ENCODE measurements at places on chromosomes 7 and 10.

- no peak for DNase-seq
Measured at GRCh38 chr7:69892790-69893189, 294.5 kb downstream of the AUTS2 start.

GRCh38 chr10:33780961-33781360 is 446.5 kb upstream of the NRP1 start:
- no peak for DNase-seq

GRCh38 chr7:18866359-18867036 is 250.9 kb downstream of the TWIST1 start:
- no peak for DNase-seq

DNA sequence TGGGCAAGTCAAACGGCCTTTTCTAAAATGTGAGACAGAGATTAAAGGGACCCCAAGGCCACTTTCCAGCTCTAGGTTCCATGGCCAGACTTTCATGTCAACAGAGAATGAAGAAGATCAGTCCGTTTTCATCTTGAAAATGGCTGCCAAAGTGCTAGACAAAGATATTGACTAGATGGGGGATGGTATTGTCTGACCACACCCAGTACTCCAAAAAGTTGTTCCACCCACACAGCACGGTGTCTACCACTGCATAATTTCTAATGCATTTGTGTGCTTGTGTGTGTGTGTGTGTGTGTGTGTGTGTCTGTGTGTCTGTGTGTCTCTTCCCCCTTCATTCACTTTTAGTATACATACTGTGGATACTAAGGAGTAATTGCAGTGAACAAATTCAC is 1.3 kb downstream of the COL1A2 start:
- DNase-seq, result no peak

- no peak for DNase-seq
Measured at GRCh38 chr10:130015075-130015695, 51.1 kb upstream of the EBF3 start.

GRCh38 chr10:100267239-100268104 is at the start of gene CWF19L1:
Gene CWF19L1 (minus strand): TSS chr10:100267638. CDS start chr10:100267593, 45 bp downstream.
- DNase-seq, result peak; percentile 70

- DNase-seq, result no peak
Measured at GRCh38 chr10:30172673-30173072, 113.3 kb upstream of the JCAD start.

DNA sequence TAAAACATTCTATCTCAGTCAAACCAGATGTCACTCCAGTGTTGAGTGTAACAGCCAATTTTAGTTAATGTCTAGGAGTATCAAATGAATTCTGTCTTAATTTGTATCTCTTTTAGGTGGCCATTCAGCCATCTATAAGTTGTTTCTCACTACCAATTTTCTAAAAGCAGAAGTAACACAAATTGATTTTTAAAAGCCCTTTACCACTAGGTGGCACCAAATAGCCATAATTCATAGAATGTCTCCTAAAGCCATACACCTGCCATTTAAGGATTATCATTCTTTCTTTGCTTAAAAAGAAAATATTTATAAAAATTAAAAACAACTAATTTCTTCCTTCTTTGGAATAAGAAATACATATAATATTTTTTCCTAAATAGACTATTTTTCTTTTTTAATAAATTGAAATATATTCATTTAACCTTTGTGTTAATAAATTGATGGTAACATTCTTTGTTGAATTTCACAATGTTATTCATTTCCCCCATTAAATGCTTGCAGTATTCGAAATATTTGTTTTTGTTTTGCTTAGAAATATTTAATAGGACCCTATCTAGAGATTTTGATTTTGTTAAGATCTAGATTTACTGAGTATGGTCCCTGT is 107.8 kb upstream of the PPP1R3A start:
- peak; percentile 53 for DNase-seq

- DNase-seq, result no peak
Measured at GRCh38 chr7:32928785-32929298, 28.4 kb upstream of the FKBP9 start.

DNA sequence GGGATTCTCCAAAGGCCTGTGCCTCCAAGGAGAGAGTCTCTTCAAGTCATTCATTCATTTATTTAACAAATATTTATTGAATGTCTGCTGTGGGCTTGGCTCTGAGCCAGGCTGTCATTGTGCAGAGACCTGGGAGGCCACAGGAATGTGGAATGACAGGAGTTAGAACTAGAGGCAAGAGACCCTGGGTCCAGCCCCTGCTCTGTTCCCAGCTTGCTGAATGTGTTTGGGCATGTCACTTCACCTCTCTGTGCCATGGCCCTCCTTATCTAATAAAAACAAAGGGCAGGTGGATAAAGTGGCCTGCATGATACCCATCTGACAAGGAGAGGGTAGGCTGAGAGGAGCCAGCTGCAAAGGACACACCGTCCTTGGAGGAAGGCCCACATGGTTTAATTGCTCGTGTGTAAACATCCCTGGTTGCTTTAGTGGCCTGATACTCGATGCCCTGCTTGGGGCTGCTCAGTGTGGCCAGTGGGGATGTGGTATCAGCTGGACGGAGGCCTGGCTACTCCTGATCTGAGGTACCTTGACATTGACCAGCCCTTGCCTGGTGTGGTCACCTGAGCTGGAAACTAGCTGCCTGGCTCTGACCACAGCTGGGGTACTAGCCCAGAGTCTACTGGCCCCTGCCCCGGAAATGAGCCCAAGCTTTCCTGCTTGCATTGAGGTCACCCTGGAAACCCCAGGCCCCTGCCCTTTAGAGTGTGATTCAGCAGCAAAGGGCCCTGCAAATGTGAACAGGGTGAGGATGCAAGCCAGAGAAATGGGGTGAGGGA is 116.2 kb downstream of the CDH23 start:
- DNase-seq, result no peak

- no peak for DNase-seq
Measured at GRCh38 chr7:36810032-36810431, 85.7 kb upstream of the AOAH start.

- DNase-seq, result no peak
Measured at GRCh38 chr10:44703241-44704155, 207.6 kb upstream of the TMEM72 start.

DNA sequence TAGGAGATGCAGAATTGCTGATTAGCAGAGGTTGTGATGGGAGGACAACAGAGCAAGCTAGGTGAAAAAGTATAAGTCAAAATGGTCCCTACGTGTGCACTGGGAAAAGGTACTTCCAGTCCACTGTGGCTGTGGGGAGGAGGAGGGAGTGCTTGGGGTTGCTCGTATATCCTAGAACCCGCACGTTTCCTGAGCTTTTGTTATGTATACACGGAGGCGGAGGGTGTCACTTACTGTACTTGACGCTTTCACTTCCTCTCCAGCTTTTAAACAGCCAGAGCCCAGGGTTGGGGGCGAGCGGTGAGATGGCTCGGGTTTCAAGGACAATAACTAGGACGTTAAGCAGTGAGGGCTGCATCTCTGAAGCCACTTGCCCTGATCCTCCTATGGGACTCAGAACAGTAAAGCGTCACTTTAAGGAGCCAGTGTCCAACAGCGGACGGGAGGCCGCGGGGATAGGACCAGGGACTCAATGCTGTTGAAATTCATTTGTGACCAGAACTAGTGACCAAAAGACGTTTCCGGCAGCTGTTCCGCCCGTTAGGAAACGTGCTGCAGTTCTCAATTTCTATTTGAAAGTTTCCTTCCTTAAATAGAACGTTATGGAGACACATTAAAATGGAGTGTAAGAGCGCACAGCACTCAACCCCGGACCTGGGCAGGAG is 985 bp upstream of the ETV1 start:
- DNase-seq, result no peak

DNA sequence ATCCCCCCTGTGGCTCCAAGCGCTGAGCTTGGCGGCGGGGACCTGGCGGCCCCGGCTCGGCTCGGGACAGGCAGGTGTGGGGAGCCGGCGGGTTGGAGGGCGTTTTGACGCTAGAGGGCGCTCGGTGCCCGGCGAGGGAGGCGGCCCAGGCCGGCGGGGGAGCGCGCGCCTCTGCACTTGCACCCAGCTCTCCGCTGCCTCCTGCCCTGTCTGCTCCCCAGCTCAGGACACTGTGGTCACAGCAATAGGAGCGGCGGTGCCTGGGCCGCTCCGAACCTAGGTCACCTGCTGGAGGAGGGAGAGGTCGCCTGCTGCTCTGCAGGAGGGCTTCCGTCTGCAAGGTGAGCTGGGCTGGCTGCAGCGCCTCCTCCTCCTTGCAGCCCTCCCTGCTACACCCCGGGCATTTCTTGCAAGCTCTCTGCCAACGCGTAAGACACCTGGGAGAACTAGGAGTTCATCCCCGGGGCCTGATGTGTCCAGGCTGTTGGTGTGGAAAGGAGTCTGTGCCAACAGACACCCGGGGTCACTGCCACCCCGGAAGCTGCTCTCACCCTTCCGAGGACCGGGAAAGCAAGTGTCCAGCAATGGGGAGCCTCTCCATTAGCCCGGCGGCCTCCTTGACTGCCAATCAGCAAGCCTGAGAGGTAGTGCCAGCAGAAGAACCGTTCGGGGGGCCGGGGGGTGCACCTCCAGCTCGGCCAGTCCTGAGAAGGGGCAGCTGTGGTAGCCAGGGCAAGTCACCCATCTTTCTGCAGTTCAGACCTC is 620.4 kb downstream of the GALNT17 start:
- DNase-seq, result peak; percentile 1

DNA sequence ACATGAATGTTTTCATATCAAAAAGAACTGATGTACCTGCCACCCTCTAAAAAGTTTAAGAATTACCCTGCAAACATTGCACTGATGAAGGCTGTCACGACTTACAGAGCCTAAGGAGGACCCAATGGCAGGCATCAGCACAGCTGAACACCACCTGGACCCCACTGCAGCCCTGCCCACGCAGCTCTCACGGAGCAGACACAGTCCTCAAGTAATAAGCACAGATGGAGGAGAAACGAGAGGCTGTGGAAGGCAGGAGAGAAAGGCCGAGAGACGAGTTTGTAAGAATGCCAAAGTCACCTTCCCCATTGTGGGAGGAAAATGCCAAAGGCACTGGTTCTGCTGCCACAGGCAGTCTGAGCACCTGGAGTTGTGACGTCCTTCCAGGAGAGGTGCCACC is 135.0 kb downstream of the DLG5 start:
- DNase-seq, result no peak

GRCh38 chr10:78777466-78777865 is 291.3 kb upstream of the ZMIZ1 start:
- no peak for DNase-seq

DNA sequence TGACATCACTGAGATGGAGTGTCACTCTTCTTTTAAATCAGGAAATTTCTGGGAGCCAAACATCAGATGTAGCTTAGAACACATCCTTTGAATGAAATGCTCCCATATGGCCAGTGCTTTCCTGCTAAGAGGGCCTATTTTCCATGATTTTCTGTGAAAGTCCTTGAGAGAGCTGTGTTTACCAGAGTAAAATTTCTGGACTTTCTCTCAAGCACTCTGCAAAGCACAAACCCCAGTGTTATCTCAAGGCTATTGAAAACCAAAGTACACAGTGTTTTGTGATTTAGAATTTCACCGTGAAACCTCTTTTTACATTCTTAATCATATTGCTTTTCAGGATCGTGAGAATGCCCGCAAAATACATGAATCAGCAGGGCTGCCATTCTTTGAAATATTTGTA is 54.0 kb downstream of the PAPSS2 start:
- DNase-seq, result no peak

GRCh38 chr7:16583834-16584233 is 57.2 kb downstream of the LRRC72 start:
- no peak for DNase-seq

DNA sequence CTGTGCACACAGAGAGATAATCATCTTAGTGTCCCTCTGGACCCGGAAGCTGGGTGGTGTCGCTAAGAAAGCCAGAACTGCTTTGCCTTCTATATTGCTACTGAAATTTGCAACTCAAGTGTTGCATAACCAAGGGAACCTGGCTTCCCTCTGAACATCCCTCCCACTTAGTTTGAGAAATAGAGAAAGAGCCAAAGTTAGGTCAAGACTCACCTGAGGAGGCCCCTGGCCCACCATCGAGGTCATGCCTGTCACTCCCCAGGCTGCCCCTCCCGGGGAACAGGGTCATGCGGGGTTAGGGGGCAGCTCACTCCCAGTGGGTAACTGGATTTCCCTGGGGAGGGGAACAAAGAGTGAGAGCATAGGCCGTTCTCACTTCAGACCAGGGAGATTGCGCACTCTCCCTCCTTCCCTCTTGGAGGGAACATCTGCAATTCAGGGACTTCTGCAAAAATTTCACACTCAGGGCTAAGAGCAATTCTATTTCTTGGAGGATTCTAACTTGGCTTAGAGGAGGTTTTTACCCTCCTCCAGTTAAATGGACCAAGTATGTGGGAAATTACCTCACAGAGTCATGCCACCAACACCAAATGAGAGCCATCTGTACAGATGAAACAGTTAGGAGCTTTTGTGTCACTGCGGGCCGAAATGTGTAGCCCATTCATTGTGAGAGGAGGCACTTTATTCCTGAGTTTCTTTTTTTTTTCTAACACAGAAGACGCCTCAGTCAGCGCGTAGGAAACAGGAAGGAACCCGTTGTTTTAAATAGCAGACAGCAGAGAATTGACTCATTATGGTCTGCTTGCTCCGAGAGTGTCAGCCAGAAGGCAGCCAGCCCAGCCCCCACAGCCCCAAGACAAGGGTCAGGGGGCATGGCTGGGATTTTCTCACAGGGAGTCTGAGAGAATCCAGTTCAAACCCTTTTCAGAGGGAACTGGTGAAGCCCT is 221.3 kb downstream of the ARHGAP12 start:
- DNase-seq, result peak; percentile 20

GRCh38 chr7:20508109-20508508 is 107.4 kb upstream of the ABCB5 start:
- no peak for DNase-seq

- no peak for DNase-seq
Measured at GRCh38 chr10:97729014-97729413, 7.9 kb upstream of the ZFYVE27 start.

GRCh38 chr10:95121904-95122303 is 52.6 kb upstream of the CYP2C8 start:
- DNase-seq, result no peak

- DNase-seq, result no peak
Measured at GRCh38 chr10:91211675-91212074, 8.8 kb upstream of the PCGF5 start.

- DNase-seq, result no peak
Measured at GRCh38 chr10:12735843-12736462, 265.6 kb downstream of the CCDC3 start.

DNA sequence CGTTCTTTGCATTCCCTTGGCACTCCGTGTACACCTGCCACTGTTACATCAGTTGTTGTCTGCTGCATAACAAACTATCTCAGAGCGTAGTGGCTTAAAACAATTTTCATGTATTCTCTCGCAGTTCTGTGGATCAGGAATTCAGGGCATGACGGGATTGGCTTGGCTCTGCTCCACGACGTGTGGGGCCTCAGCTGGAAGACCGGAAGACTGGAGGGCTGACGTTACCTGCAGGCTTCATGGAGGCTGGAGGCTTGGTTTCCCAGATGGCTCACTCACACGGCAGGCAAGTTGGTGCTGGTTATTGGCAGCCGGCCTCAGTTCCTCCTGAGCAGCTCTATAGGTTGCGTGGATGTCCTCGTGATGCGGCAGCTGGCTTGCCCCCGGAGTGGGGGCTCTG is 25.5 kb downstream of the NYAP1 start:
- no peak for DNase-seq

DNA sequence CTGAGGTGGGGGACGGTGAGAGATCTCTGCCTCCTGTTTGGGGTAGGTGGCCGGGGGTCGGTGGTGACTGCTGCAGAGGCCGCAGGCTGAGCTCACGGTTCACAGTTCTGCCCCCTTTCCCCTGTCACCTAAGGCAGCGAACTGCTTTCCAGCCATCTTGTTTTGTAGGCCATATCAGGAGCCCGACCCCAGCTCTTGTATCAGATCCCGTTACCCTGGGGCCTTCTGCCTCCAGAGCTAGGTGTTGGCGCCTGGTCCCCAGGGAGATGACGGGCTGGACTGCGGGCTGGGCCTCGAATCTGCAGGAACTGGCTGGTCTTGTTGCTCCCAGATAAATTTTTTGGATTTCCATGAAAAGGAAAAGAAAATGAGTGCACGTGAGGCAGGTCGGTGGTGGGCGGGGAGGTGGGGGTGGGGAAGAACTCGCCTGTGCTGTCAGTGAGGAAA is 183.0 kb downstream of the DNAJB6 start:
- DNase-seq, result no peak
